Left cardiac atrium (tissue), 4 donors: ENCODE measurements at places on chromosomes 7 and 10.

- DNase-seq = no peak
Measured at GRCh38 chr7:104990983-104991382, 23.0 kb upstream of the KMT2E start.

DNA sequence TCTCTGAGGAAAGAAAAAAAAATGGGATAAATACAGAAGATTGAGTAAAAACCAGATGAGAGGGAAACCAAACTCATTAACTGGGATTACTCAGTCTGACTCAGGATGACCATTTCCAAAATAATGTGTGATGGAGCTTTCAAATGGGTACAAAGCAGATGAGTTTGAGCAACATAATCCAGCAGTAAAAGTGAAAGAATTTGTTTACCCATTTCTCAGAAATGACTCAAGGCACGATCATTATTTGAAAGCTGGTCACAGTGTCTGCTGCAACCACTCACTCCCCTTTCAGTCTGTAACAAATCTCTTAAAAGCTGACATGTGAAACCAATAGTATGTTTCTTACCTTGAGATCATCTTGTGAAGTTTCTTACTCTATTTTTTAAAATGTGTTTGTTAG lies 104.7 kb upstream of the KLF14 start:
- DNase-seq = no peak

DNA sequence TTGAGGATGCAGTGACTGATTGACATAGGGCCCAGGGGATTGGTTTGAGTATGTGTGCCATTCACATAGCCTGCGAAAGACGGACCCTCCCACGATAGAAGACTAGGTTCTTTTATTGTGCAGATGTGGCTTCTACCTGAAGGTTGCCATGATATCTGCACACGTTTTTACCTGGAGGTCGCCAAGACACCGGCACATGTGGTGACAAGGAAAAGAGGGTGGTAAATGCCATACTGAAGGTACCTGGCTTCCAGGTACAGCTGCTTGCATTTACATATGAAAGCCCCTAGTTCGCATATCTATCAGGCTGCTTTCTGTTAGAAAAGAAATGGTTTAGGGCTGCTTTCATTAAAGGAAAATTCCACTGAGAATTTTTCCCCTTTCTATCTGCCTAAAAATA lies 43.6 kb downstream of the ZNF22 start:
- no peak for DNase-seq

- no peak for DNase-seq
Measured at GRCh38 chr10:13526948-13527863, 1.6 kb downstream of the BEND7 start.

- DNase-seq = no peak
Measured at GRCh38 chr7:1924258-1924817, 254.3 kb downstream of the ELFN1 start.

DNA sequence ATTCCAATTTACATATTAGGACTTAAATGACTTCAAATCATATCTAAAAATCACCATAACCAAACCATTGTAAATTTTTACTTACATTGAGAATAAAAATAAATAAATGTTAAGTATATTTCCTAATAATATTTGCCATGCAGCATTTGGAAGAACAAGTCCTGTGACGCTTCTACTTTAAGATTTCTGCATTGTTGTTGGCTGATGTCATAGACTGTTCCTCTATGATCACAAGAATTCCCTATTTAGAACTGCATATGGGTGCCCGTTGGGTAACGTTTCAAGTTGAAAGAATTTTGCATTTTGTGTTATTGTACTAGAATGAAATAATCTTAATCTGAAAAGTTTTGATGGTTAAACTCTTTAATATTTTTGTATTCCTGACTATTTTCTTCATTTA lies 5.1 kb upstream of the ITGB1 start:
- no peak for DNase-seq

- no peak for DNase-seq
Measured at GRCh38 chr7:618539-619367, 99.1 kb upstream of the PDGFA start.

DNA sequence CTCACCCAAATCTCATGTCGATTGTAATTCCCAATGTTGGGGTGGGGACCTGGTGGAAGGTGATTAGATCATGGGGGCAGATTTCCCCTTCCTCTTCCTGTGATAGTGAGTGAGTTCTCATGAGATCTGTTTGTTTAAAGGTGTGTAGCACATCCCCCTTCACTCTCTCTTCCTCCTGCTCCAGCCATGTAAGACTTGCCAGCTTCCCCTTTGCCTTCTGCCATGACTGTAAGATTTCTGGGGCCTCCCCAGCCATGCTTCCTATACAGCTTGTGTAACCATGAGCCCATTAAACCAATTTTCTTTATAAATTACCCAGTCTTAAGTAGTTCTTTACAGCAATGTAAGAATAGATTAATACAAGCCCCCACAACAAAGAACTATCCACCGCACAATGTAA lies 109.9 kb upstream of the JAZF1 start:
- DNase-seq = no peak

DNA sequence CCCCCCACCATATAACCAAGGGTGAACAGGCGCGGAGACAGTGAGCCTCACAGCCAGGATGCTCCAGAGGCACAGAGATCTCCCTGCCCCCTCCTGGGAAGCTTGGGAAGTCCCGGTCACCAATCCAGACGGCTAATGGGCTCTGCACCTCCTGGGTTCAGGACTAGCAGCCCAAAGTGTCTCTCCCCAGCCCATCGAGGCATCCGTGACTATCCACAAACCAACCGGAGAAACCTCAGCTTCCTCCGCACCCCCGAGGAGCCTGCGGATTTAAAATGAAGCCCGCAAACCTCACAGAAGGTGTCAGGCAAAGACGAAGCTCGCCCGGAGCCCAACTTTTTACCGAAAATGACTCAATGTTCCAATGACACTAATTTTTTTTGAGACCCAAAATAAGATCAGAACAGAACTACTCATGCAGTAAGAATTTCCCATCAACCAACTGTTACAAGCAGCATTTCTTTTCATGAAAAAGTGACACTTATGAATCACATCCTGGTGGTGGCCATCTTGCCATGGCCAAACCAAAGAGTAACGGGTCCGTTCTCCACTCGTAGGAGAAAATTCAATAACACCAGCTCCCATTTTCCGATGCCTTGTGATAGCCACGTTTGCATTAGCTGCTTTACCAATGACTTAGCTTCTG lies 6.0 kb downstream of the PDGFA start:
- no peak for DNase-seq

DNA sequence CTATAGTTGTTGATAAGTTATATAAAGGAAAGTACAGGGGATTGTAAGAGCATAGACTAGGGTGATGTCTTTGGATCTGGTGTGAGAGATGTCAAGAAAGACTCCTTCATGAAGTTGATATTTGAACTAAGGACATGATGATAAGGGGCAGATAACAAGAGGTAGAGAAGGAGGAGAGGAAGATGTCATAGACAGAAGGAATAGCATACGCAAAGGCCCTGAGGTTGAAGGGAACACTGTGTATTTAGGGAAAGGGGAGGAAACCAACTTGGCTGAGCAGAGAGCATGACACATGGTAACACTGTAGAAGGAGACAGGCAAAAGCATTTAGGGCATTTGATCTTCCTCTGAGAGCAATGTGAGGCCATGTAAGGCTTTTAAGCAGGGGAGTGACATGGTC lies 170.8 kb downstream of the CHN2 start:
- no peak for DNase-seq

DNA sequence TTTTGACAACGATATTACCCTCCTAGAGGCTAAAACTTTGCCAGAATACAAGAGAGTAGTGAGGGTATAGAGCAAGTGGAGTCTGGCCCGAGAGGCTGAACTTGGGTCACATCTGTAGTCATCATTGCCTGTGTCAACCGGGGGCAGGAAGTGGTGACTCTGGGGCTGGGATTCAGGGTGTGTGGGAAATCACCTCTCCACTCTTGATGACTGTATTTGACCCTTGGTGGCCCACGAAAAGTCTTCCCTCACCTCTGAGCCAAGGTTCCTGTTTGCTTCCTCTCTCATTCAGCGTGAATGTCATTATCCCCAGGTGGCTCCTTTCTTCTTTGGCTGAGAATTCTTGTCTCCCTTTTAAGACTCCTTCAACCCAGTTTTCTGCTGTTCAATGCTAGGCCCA lies 240.4 kb downstream of the ABCA13 start:
- no peak for DNase-seq

DNA sequence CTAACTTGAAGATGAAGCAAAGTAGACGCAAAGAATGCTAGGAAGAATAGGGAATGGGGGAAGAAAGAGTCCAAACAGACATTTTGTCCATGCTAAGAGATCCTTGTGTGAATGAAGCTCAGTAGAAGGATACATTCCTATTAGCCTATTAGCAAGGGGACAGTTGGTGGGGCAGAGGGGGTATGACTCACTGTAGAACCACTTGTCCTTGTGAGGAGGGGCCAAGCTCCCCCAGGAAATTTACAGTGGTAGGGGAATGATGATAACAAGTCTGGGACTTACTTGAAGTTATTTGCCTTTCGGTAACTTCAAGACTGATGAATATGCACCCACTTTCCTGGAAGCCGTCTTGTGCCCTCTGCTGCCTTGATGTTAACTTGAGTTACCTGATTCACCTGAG lies 17.2 kb upstream of the SYPL1 start:
- DNase-seq = no peak

GRCh38 chr10:14820775-14821154 lies 17.1 kb downstream of the CDNF start:
- DNase-seq = no peak

DNA sequence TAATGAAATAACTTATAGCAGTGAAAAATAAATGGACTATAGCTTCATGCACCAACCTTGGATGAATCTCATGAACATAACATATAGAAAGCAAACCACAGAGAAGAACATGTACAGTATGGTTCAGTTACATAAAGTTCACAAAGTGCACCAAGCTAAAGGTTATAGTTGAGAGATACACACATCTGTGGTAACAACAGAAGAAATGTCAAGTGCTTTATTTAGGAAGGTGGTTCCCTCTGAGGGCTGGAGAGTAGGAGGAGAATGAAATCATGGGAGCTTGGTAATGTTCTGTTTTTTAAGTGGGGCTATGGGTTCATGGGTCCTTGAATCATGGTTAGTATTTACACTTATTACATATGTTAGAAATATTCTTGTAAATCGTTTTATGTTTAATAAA lies 323.3 kb downstream of the PHTF2 start:
- no peak for DNase-seq

DNA sequence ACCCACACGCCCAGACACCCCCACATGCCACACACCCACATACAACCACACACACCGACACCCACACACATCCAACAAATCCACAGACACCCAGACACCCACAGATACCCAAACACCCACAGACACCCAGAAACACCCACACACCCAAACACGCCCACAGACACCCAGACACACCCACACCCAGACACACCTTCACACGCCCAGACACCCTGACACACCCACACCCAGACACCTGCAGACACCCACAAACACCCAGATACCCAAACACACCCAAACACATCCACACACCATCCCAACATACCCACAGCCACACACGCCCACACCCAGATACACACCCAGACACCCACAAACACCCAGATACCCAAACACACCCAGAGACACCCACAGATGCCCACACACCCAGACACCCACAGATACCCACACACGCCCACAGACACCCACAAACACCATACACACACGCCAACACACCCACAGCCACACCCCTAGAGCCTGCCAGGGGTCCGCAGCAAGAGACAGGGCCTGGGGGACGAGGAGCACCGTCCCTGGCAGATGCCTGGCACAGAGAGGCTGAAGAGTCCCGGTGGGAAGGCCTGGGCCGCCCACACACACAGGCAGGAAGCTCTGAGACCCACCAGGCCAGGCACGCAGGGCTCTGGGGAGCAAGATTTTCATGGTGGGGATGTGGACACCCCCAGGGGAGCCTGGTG lies 28.5 kb downstream of the CYP2W1 start:
- no peak for DNase-seq
